Sciatic nerve (tissue), 2 donors: ENCODE measurements at places on chromosomes 3 and 15.

DNA sequence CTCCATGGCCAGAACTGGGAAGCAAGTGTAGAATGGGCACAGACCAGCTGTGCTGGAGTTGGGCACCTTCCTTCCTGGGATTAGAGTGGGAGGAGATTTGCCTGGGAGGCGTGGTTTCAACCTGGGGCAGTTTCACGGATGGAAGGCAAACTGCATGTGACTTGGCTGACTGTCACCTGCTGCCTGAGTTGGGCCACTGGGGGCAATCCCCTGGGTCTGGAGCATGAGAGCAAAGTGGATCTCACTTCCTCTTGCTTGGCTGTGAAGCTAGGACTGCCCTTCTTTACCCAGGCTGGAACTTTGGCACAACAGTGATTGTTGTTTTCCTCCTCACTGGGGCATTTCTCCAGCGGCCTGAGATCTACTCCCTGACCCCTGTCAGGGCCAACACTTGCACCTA is 1247.0 kb upstream of the EPHA6 start:
- no peak for DNase-seq

DNA sequence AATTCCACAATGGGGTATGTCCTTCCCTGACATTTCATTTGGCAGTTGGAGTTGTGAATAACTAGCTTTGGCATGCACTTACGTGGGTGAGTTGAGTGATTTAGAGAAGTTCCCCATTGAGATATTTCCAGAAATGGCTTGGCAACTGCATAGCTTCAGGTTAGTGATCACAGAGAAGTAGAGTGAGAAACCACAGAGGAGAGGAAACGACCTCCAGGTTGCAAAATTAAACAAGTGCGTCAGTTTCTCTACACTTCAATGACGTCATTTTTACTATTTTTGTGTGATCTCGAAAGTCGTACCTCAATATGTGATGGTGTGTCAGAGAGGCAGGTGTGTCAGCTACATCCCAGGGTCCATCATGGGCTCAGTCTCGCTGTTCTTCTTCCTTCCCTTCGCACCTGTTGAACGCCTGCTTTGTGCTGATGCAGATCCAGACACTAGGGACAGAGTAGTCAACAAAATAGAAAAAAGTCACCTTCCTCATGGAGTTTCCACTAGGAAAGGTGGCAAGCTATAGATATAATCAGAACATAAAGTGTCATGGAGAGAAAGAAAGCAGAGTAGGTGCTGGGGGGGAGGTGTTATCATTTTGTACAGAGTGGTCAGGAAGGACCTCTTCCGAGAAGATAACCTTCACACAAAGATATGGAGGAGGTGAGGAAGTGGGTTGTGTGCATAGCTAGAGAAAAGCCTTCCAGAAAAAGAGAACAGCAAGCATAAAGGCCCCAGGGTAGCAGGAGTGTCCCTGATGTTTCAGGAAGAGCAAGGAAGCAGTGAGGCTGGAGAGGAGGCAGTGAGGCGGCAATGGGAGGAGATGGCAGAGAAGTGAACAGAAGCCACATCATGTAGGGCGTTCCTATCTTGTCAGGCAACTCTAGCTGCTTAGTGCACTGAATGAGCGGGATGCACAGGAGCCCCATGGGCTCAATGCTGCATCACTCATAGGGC is 75.6 kb downstream of the MCTP2 start:
- no peak for DNase-seq

- no peak for DNase-seq
These were observed 1.6 kb upstream of the TOPAZ1 start for GRCh38 chr3:44240061-44240460.

DNA sequence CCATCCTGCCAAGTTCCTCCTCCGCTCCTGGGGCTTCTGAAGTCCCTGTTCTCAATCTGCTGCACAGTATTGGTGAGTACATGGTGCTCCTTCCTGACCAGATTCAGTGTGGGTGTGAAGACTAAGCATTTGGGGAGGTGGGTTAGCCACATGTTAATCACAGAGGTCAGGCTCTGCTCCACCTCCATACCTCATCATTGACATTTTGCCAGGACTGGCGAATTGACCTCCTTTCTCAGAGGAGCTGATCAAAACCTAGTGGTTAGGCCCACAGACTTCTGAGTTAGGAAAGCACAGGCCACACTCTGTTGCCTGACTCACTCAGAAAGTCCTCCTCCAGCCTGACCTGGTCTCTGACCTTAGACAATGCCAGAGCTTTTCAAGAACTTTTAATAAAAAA is 8.4 kb upstream of the RPS17 start:
- no peak for DNase-seq

GRCh38 chr3:126340596-126340942 is 16.6 kb downstream of the KLF15 start:
- DNase-seq = no peak

DNA sequence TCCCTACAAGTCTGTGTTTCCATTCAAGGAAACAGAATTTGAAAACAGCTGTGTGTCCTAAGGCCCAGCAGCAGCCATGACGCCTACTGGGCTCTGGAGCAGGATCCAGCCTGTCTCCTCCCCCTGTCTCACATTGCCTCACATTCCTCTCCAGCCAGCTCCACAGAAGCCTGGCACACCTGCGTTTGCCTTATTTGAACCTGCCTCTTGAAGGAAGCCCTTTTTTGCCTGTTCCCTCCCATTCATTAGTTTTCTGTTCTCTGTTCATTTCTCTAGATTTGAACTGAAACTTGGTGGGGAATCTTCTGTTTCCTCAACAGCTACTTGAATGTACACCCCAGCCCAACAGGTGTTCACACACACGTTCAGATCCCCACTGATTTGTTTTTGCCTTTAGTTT is 890.5 kb downstream of the TUSC7 start:
- no peak for DNase-seq

DNA sequence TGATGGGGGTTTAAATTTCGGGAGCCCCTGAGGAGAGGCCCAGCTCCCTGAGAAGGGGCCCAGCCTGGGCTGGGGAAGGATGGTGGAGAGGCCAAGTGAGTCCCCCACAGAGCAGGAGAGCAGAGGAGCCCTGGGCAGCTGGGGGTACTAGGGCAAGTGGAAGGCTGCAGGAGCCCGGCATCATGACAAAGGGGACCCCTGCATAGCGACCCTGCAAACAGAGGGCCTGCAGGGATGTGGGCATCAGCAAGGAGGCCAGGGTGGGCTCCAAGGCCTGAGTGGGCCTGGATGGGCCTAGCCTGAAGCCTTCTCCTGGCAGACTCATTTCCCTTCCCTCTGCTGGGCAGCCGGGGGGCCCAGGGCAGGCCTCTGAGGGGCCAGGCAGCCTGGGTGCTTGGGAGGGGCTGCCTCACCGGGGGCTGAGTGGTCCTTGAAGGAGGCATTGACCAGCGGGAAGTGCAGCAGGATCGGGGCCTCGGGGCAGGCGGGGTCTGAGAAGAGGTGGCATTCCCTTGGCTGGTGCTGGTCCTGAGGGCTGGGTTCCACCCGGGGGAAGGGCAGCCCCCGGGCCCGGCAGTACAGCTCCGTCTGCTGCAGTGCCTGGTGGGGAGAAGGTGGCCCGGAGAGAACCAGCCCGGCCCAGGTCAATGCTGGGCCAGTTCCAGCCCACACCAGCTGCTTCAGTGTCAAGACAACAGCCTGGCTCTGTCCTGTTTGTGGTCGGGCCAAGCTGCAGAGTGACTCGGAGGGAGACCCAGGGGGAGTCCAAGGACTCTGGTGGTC is 24.7 kb downstream of the PLA2G4D start:
- DNase-seq = no peak

- DNase-seq = no peak
These were observed 27.4 kb downstream of the FOXL2NB start for GRCh38 chr3:138974462-138974861.

GRCh38 chr15:60006203-60006862 is 2.2 kb downstream of the FOXB1 start:
- DNase-seq = no peak

- DNase-seq = no peak
These were observed 90.6 kb downstream of the TNFAIP8L3 start for GRCh38 chr15:51004103-51004551.

DNA sequence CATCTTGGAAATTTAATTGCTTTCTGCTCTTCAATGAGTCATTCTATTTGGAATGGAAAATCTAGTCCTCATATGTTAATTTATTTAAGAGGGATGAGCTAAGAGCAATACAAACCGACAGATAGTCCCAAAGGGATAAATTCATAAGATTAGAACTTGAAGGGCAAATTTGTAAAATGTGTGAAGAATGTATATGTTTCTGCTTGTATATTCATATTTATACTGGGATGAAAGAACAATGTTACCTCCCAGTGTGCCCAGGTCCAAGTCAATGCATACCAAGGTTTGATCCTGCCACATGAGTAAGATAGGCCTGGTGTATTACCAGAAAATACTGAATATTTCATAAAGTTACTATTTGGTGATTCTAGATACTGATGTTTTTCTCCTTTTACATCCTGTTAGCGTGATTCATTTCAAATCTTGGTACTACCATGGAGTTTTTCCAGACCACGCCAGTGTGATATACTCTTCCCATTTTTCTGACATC is 255.6 kb upstream of the SEMA6D start:
- DNase-seq = no peak

GRCh38 chr3:12384451-12385233 is 95.8 kb downstream of the PPARG start:
- DNase-seq = no peak
